Activated naive CD8-positive, alpha-beta T cell treated with anti-CD3 and anti-CD28 coated beads, Interleukin-2, amount 10 ng/mL, durations not matched to agents 7 days and 5 days (primary cell): ENCODE measurements at places on chromosomes 7 and 10.

- DNase-seq = no peak
Observed at GRCh38 chr7:128131731-128132130, 100.5 kb upstream of the LRRC4 start.

GRCh38 chr7:149564340-149565095 is 66.9 kb upstream of the ZNF746 start:
- no peak for DNase-seq

DNA sequence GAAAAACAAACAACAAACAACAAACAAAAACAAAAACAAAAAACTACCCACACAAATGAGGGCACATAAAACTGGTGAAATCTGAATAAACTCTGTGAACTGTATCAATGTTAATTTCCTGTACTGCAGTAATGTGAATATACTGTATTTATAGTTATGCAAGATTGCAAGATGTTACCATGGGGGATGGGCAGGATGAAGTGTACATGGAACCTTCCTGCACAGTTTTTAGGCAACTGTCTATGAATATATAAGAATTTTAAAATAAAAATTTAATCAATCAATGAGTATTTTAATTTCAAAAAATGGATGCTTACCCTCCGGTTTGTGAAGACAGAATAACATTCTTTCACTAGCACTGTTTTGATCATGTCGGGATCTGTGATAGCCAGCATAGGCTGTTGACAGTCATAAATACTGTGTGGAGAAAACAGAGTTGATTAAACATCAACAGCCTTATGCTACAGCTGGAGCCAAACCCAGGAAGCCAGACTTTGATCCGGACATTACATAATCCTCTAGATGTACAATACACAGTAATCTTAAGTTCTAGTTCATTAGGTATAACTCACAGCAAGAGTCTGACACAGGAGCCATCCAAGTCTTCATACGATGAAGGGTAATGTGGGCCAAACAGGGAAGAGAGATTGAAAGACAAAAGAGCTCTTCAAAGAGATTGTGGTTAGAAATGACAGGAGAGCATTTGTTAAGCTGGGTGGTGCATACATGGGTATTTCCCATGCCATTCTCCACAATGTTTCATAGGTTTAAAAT is 14.8 kb downstream of the CYP3A7 start:
- DNase-seq = no peak

DNA sequence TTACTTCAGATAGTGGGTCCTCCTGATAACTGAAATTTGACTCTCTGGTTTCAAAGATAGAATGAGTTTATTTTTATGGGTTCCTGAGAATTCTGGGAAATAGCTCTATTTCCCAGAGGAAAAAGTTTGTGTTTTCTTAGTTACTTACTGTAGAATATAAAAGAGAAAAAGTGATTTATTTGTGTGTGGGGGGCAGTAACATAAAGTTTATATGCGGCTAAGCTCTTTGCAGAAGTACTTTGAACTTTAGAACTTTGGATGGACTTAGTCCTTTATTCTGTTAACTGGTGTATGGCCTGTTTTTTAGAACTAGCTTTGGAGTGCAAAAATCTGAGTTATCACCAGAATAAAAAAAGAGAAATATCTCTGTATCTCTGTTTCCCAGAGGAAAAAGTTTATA is 157.1 kb downstream of the BBS9 start:
- no peak for DNase-seq

DNA sequence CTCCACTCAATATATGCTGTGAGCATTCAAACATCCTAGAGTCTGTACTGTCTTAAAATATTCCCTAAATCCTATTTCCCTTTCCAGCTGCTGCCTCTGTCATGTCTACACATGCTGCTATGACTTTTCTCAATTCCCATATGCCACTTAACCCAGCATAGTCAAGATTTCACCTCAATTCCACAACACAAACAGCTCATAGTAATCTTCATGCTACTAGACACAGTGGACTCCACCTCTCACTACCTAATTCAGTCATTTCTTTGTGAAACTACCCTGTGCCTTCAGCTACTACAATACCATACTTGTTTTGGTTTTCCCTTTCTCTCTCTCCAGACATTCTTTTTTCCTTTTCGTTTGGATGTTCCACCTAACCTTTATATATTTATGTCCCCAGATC is 45.5 kb downstream of the GSAP start:
- DNase-seq = no peak

DNA sequence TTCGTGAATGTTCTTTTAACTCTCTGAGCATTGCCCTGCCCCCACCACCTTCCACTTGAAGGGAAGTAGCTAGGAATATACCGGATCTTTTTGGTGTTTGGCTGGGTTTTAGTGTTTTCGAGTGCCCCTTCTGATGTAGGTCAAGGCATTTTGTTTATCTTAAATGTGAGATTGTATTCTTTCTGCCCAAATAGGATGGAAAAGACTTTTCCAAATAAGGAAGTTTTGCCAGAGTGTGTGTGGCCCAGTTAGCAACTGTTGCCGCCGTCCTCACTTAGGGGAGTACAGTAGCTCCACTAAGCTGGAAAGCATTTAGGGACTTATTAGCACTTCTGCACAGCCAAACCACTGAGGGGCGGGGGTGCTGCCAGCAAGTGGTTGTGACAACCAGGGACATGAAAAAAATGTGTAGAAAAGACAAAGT is 29.8 kb upstream of the VCL start:
- no peak for DNase-seq

DNA sequence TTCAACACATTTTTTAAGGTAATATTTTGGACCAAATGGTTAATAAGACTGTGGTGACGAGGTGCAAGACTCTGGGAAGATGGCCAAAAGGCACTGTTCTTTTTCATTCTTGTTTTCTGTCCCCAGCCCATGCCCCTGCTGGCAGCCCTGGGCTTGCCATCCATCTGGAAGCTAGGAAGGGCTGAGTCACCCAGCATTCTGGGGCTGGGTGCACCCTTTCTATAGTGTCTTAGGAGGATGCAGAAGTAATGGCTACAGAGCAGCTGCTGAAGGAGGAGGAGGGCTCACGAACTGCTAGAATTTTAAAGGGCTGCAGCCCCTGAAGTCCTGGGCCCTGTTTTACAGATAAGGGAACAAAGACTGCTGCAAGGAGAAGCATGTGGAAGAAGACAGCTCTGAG is 42.8 kb upstream of the ZNF32 start:
- no peak for DNase-seq

GRCh38 chr10:24866604-24867583 is 85.5 kb downstream of the PRTFDC1 start:
- no peak for DNase-seq

GRCh38 chr10:69703766-69704630 is 74.0 kb downstream of the FAM241B start:
- DNase-seq = no peak

GRCh38 chr7:51356849-51357516 is 40.4 kb upstream of the COBL start:
- DNase-seq = no peak

DNA sequence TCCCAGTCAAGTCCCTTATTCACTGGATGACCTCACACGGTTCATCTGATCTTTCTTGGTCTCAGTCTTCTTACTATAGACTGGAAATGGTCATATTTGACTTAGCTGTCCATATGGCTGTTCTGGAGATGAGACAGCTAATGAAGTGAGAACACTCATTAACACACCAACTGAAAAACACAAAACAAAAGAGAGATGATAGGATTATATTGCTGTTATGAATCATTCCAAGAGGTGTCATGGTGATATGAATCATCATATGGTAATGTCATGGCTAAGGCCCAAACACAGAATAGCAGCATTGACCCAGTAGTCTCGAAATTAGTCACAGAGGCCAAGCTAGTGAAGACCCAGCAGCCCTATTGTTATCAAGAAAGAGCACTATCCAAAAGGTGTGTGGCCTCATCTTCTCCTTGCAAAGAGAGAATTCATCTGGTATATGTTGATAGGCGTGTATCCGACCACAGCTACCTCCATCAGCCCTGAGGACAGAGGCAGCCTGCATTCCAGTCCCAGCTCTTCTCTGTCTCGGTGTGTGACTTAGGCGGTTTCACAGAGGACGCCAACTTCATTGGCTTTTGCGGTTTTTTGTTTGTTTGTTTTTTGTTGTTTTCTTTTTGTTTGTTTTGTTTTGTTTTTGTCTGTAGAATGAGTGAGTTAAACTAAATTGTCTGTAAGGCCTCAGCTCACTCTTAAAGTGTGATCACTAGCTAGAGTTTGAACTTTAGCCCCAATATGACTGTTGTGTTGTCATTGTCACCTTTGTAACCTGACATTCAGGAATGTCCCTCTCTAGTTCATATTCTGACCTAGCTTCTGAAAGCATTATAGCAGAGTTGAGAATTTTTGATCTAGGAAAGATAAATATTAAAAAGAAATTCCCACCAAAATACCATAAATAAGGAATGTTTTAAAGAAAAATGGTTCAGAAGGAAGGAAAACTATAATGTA is 97.4 kb upstream of the PDCD4 start:
- no peak for DNase-seq

GRCh38 chr7:80603940-80604339 is 34.5 kb upstream of the CD36 start:
- no peak for DNase-seq
